ENCODE measurements at places on chromosomes 5 and 9. TPM values are rescaled to one million over a fixed set of nuclear protein-coding genes. Genes with fewer than 3 reads are reported as not detected.

- peaks cover 27% of the 10 kb centered on the region for H3K4me1 ChIP-seq
- peak overlapping the region; percentile 97 for H3K27ac ChIP-seq
- no peaks in the 10 kb centered on the region for H3K27me3 ChIP-seq
- H3K36me3 ChIP-seq, result no peaks in the 10 kb centered on the region
Observed at GRCh38 chr5:74640954-74641734, 616 bp upstream of the ENC1 start.

DNA sequence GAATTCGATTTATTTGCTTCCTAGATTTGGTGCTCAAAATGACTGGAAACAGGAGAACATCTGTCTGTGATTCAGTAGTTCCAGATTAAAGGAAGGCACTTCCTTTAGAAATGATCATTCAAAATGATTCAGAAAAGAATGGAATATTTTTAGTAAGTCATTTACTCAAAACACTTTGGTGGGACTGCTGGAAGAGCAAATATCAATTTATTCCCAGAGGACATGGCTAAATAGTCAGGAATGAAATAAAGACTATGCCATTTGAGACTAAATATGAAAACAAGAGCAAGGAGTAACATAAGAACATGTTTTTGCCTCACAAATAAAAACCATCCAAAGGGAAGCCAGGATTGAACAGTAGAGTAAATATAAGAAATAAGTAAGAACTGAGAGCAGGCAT, 138.6 kb upstream of the RASA1 start:
- H3K4me1 ChIP-seq, result no peaks in the 10 kb centered on the region
- no peaks in the 10 kb centered on the region for H3K27me3 ChIP-seq
- H3K4me3 ChIP-seq, result no peak overlapping the region
- no peak overlapping the region for H3K27ac ChIP-seq

The EPB41L4A gene
- polyA plus RNA-seq, result 9.5 TPM

DNA sequence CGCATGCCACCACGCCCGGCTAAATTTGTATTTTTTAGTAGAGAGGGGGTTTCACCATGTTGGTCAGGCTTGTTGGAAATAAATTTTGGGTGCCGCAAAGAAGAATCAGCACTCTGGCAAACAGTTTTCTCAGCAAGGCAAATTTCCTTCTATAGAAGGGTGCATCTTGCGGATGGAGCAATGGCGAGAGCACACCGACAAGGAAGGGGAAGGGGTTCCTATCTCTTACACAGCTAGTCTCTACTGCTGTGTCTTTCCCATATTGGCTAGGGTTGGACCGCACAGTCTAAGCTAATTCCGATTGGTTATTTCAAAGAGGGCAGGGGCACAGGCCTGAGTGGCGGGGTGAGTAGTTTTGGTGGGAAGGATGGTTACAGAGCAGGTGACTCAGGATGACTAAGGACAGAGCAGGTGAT, 707 bp downstream of the GTF3C5 start:
- DNase-seq, result no peak
- no peaks in the 10 kb centered on the region for H3K27me3 ChIP-seq
- H3K4me1 ChIP-seq, result peaks cover 19% of the 10 kb centered on the region
- no peaks in the 10 kb centered on the region for H3K36me3 ChIP-seq
- peak overlapping the region; percentile 87 for H3K27ac ChIP-seq

The PCDHA5 gene
- 0.45 TPM for polyA plus RNA-seq

DNA sequence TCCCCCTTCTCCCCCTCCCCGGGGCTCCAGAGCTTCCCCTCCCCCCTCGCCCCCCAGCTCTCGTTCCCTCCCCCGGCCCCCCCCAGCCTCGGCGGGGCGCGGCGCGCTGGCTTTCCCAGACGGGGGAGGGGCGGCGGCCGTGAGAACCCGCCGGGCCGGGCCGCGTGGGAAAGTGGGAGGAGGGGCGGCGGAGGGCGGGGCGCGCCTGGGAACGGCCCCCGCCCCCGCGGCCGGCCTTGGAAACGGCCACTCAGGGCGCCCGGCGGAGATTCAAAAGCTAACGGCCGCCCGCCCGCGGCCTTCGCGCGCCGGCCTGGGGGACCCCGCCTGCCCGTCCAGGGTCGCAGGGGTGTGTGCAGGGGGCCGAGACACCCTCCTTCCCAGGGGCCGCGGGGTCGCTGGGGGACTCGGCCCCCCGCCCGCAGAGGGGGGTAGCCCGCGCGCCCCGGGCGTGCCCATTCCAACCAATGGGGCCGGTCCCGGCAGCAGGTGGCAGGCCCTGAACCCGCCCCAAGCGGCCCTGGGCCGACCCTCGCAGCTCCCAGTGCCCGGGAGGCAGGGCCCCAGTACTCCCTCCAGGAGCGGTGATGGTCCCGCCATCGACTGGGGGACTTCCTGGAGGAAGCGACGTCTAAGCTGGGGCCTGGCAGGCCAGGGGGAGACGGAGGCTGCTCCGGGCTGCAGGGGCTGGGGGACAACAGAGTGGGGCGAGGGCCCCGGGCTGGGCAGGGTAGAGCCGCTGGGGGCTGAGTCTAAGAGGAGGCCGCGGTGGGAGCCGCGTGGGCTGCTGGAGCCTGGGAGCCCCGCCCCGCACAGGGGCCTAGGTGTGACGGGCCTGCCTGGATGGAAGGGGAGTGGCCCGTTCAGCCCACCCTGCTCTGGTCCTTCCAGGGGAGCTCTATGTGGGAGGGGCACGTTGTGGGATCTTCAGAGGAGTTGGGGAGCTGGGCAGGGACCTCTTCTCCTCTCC, 14.2 kb upstream of the NRARP start:
- no peaks in the 10 kb centered on the region for H3K27me3 ChIP-seq
- peak; percentile 85 for DNase-seq
- H3K27ac ChIP-seq, result no peak overlapping the region
- H3K4me3 ChIP-seq, result peak overlapping the region; percentile 13
- no peaks in the 10 kb centered on the region for H3K36me3 ChIP-seq

DNA sequence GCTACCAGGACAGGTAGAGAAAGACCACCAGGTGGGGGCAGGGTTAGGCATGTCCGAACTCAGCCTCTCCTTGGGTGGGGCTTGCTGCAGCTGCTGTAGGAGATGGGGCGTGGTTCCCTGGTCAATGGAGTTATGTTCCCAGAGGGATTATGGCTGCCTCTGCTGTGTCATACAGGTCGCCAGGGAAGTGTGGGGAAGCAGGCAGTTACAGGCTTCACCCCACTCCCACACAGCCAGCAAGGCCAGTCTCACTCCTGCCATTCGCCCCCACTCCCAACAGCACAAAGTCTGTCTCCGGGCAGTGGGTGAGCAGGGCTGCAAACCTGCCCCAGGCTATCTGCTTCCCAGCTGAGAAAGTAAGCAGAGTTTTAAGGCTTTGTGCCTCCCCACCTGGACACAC, 20.0 kb upstream of the CEP72 start:
- H3K27ac ChIP-seq, result no peak overlapping the region
- H3K36me3 ChIP-seq, result no peaks in the 10 kb centered on the region

The CD274 gene
- not detected for polyA plus RNA-seq

DNA sequence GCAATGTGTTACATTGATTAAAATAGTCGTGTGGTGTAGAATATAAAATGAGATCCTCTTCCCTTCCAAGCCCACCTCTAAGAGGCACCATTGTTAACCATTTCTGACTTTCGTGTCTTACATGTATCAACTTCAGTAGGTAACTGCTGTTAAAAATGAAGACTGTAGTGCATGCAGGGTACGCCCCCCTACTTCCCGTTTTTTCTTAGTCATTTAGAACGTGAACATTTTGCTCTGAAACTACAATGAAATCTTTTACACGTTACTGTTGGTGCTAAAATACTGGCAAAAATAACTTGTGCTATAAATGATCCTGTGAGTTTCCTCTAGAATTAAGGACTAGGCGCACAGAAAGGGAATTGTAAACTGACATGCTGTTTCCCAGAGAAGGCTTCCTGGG, 41.5 kb downstream of the WNK2 start:
- H3K27ac ChIP-seq, result no peak overlapping the region
- no peak for DNase-seq
- H3K4me1 ChIP-seq, result peaks cover 12% of the 10 kb centered on the region
- no peaks in the 10 kb centered on the region for H3K36me3 ChIP-seq
- H3K27me3 ChIP-seq, result no peaks in the 10 kb centered on the region

DNA sequence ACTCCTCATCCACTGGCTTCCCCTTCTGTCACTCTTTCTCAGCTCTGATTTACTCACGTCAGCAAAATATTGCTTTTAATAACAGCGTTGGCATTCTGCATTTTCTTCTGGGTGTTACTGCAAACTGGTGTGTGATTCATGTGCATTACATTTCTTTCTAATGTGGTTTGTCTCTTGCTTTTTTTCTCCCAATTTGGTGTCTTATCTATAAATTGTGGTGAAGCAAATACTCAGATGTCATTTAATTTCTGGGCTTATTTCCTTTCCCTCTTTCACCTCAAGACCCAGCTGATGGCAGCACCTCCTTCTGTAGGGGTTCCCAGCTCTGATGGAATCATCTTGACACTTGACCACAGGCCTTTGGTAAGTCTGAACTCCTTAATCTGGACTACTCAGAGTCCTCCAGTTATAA, 180.7 kb upstream of the ZNF618 start:
- H3K4me1 ChIP-seq, result no peaks in the 10 kb centered on the region
- H3K4me3 ChIP-seq, result no peak overlapping the region
- DNase-seq, result no peak
- H3K36me3 ChIP-seq, result no peaks in the 10 kb centered on the region

DNA sequence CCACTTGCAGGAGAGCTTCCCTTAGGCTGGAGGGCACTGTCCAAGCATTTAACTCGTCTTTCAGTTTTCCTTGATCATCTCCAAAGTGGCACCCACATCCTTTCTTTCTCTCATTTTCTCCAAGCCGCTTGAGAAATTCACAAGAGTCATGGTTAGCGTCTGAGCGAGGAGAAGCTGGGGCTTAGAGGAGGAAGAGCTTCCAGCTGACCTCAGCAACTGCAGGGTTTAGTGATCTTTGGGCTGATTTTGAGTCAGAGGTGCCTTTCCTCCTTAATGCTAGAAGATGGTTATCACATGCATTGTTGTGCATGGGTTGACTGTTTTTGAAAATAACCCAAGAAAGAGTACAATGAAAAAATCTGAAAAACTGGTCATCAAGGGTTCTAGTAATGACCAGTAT, 134.7 kb downstream of the GADD45G start:
- peaks cover 39% of the 10 kb centered on the region for H3K4me1 ChIP-seq
- peak overlapping the region; percentile 27 for H3K27ac ChIP-seq
- H3K36me3 ChIP-seq, result no peaks in the 10 kb centered on the region
- H3K27me3 ChIP-seq, result no peaks in the 10 kb centered on the region
